Lung microvascular endothelial cell (primary cell): ENCODE measurements at places on chromosomes 2 and 18. TPM values are rescaled to one million over a fixed set of nuclear protein-coding genes. Genes with fewer than 3 reads are reported as not detected.

The TUBB8B gene
- not detected in 2 replicates for total RNA-seq

The KCNG2 gene
- 0.44 and 1.4 TPM in 2 replicates for total RNA-seq

The UGT1A9 gene
- total RNA-seq: not detected in 2 replicates

The RNF152 gene
- total RNA-seq: 71.7 and 180 TPM in 2 replicates

The PDE1A gene
- total RNA-seq: 3.0 and 3.7 TPM in 2 replicates

The SP5 gene
- not detected in 2 replicates for total RNA-seq

The SMYD1 gene
- total RNA-seq: not detected in 2 replicates

The TMEM178A gene
- 0.22 TPM in 1 of 2 replicates, not detected in the other for total RNA-seq

The SMIM21 gene
- not detected in 2 replicates for total RNA-seq

The CNDP1 gene
- not detected in 2 replicates for total RNA-seq

The TMEM37 gene
- total RNA-seq: 0.20 and 0.22 TPM in 2 replicates

The SERPINB12 gene
- not detected in 2 replicates for total RNA-seq

The DCDC2C gene
- not detected in 2 replicates for total RNA-seq

DNA sequence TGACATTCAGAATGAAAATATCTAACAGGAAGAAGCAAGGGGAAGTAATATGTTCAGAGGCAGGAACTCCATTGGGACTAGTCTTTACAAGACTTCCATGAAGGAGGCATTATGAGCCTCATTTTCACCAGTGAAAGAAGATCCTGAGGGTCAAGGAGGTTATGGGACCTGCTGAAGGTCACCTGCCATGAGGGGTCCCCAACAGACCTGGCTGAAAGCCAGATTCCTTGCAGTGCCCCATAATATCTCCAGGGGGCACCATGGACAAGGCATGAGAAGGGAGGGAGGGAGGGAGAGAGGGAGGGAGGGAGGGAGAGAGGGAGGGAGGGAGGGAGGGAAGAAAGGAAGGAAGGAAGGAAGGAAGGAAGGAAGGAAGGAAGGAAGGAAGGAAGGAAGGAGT is 27.9 kb downstream of the XDH start:
- no peak for DNase-seq

- no peak for DNase-seq
Measured at GRCh38 chr2:104385743-104386142, 468.2 kb upstream of the POU3F3 start.

DNA sequence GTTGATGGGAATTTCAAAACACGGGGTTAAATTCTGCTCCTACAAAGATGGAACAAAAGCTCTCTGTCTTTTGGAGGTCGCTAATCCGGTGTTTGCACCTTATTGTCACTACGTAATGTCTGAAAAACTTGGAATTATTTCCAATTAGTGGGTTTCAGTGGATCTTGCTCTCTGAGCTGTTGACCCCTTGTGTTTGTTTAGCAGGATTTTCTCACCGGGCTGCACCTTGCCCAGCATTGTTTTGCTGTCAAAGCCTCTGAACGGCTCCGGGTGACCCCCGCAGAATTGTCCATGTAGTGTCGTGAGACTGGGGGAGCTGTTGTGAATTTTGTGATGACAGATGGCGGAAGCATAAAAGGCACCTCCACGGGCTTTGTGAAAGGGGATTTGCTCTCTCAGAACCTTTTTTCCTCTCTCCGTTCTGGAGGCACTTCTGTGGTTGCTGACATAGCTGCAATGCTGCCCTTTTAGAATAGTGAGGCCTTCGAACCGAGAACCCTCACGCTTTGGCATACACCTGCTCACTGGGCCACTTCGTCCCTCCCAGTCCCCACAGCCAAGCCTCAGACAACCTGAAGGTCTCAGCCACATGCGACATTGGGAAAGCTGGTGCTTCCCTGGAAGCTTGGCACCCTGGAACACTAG is 129.4 kb downstream of the ACOXL start:
- no peak for DNase-seq

DNA sequence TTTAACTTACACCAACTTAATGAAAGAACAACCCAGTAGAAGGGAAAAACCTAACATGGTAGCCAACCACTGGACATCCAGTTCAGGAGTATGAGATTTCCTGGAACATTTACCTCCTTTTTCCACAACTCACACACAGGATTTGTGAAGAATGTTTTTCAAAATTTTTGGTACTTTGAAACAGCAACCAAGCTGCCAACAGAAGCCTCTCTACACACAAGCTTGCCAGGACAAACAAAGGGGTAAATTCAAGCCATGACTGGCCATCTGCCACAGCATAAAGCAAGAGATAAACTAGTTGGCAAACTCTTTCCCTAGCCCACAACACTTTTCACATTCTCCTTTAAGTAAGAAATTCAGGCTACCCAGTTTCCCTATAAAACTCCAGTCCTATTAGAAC is 21.4 kb downstream of the MGAT4A start:
- no peak for DNase-seq

DNA sequence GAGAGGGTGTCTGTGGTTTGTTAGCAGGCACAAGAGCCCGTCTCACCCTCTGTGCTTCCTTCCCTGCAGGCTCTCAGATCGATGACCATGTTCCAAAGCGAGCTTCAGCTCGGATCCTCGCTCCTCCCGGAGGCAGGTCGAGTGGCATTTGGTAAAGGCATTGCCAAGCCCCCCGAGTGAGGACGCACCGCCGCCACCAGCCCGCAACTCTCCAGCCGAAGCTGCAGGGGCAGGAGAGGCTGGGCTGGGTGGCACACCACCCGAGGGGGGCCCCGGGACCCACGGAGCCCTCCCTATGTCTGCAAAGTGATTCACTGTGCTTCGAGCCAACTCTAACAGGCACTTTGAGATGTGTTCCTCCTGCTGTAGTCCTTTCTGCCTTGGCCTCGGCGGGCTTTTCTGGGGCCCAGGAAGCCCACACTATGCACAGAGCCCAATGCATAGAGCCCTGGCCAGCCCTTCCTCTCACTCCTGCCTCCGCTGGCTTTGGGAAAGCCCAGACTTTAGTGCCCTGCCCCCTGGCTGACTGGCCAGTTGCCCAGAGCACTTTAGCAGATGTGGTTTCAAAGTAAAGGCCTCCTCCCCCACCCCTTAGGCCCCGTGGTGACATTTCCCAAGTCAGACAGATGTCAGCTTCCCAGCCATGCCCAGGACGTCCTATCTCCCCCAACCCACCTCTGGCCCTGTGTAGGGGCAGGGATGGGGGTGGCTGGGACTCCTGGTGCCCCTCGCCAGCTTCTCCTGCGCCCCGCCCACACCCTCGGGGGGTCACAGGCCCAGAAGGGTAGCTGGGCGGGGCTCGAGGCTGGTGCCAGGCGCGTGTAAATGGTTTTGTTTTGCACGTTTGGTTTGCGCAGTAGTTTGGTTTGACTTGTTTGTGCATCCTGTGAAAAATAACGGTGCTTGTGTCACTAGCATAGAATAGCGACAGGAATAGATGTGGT is 23.3 kb upstream of the MAPRE3 start:
- no peak for DNase-seq

DNA sequence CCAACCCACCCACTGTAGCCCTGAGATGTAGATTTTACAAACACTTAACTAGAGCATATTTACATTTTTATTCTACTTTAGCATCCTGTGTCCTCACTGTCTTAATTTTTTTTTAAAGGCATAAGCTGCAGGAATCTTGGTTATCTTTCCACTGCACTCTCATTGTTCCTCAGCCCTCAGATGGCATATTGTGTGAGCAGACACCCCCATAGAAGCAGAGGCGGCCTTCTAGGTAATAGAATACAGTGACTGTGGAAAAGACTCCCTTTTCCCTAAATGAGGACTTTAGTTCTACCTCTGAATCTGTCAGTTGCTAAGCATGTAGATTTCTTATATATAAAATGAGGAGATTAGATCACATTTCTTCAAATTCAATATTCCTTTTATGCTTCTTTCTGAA is 543.5 kb upstream of the SPHKAP start:
- DNase-seq: no peak

- DNase-seq: no peak
Measured at GRCh38 chr2:219440388-219441256, 6.0 kb downstream of the SPEG start.

- no peak for DNase-seq
Measured at GRCh38 chr2:43707255-43708015, 31.2 kb upstream of the C1GALT1C1L start.

DNA sequence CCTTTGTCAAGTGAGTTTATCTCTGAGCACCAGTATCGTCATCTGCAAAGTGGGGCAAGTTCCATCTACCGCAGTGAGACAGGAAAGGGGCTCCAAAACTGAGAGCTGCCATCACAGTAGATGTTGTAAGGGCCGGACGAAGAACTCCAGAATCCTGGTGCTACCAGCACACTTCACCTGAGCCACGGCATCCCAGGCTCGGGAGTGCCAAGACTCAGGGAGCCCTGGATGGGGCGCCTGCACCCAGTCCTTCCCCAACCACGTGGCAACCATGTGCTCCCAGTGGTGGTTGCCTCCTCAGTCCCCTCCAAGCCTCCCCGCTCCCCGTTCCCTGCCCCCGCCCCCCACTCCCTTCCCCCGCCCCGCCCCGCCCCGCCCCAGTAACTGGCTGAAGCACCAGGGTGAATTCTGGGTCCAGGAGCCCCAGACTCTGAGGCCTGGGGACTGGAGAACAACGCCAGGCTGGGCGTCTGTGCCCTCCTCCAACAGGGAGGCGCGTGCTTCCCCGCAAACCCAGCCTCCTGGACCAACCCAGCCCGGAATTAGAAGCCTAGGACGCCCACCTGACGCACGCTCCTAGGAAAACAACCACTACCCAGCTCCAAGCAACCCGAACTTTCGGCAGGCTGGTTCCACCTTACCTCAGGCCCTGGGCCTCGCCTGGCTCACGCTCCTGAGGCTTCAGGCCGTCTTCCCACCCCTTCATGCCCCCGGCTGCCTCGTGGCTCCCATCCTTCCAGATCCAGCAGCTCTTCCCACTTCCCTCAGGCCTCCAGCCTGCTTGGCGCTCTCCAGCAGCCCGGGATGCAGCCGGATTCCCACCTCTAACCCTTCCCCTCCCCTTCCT is 67.6 kb downstream of the LAMA3 start:
- DNase-seq: no peak

- no peak for DNase-seq
Measured at GRCh38 chr2:58293056-58293455, 51.9 kb upstream of the FANCL start.

- no peak for DNase-seq
Measured at GRCh38 chr2:130916438-130916705, 79.7 kb downstream of the ARHGEF4 start.

DNA sequence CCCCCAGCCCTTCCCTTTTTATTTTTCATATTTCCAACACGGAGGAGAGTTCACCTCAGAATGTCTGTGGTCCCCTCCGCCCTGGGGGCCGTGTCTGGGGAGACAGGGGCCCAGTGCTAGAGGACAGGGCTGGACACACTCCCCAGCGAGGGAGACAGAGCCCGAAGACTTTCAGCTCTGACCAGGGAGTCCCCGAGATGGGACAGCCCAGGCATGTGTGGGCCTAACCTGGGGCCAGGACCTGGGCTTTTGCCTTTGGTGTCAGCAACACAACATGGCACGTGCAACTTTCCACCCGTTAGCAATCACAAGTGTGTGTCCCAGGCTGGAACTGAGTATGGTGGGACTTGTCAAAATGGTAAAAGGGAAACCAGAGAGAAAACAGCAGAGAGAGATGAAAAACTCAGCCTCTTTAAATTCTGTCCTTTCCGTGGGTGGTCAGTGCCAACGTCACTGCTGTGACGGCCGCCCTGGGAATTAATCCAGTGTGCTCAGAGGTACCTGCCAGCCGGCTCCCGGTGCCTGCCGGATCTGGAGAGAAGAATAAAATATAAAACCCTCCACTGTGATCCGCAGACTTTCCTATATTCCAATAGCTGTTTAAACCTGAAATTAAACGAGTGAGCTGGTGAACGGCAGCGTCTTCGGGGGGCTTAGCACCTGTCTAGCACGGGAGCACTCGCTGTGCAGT is 245.8 kb downstream of the EIPR1 start:
- DNase-seq: no peak

GRCh38 chr2:116585669-116586327 is 1228.7 kb upstream of the DDX18 start:
- DNase-seq: no peak

GRCh38 chr18:71252351-71252865 is 963.6 kb downstream of the SOCS6 start:
- peak; percentile 41 for DNase-seq

- DNase-seq: no peak
Measured at GRCh38 chr2:224181534-224182155, 142.6 kb upstream of the SERPINE2 start.

- DNase-seq: no peak
Measured at GRCh38 chr2:60577682-60578283, 24.3 kb upstream of the BCL11A start.

GRCh38 chr2:57693965-57694364 is 352.6 kb upstream of the VRK2 start:
- DNase-seq: no peak

DNA sequence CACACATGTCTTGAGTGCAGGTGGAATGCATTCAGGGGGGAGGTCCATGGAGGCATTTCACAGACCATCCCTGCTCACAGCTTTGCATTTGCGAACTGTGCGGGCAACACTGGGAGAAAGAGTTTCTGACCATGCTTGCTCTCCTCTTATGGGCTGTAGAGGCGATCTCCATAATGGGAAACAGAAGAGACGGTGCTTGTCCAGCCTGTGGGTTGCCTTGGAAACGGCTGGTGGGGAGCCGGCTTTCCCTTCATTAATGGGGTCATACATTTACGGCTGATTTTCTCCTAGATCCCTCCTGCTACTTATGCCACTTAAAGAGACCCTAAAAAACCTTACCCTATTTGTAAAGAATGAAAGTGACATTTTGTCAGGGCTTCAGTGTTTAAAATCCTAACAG is 147.4 kb downstream of the SOX11 start:
- DNase-seq: no peak

DNA sequence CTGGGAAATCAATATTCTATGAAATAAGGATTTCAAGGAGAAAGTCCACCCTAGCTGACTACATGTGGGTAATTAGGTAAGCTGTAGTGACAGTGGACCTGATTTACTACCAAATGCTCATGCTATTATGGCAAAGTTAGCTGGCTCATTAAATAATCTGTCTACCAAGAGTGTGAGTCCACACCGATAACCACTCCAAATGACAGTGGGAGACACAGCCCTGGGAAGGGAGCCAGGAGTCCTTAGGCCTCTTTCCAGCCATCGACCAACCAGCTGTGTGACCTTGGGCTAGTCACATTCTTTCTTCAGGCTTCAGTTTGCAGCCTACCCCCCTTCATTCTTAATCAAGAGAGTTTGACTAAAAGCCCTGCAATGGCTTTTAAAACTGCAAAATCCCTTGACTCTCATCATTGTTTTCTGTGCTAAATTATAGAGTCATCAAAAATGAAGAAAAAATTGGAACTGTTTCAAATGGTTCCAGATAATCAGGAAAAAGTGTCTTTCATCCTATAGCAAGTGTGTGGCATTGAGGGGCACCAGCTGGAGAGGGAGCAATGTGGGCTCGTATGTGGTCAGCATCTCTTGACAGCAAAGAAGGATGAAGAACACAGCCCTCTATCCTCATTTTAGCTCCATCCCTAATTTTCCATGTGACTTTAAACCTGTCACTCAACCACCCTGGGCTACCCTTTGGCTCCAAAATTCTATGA is 45.6 kb upstream of the SLC14A2 start:
- no peak for DNase-seq

DNA sequence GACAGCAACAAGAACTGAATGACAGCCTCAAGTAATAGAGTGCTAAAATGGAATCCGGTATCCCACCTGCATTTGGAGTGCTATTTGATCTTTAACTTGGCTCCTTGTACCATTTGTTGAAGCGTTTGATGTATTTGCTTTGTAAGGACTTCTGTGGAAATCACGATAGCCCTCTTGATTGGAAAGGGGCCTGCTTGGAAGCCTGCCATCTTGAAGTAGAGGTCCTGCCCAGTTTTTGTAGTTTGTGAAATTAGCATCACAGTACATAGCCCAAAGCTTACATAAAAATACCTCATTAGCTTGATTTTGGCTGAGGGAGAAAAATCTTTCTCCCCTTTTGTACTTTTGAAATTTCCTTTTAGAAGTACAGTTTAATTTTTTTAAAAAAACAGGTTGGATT is 2.7 kb downstream of the CDCA7 start:
- DNase-seq: no peak

GRCh38 chr2:204583773-204584172 is 38.5 kb downstream of the PARD3B start:
- DNase-seq: no peak
